CD4-positive, alpha-beta T cell (primary cell): ENCODE measurements at places on chromosomes 1 and 21.

- DNase-seq: no peak
Measured at GRCh38 chr1:32373996-32374592, 11.8 kb downstream of the TSSK3 start.

DNA sequence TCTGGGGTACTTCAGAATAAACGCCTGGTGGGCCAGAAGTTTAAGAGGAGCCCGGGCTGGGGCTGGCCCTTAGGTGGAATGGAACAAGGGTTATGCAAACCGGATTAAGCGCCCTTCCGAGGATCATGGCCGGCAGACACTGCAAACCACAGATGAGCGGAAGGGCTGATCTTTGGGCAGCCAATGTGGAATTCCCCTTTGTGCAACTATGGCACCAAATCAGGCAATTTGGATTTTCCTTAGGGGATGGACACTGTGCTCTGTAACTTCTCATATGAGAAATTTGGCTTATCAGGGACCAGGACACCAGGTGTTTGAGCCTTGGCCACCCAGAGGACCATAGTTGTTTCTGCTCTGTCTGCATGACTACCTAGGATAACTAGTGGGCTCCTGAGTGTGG, 5.7 kb upstream of the IL10 start:
- no peak for DNase-seq

DNA sequence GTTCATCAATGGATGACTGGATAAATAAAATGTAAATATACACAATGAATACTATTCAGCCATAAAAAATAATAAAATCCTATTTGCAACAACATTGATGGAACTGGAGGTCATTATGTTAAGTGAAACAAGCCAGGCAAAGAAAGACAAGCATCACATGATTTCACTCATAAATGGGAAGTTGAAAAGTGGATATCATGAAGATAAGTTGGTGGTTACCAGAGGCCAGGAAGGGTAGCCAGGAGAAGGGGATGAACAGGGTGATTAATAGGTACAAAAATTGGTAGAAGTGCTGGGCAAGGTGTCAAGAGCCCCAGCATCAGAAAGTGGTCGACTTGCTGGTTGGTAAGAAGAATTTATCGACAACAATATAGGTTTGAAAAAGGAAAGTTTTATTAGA, 1.3 kb upstream of the PARK7 start:
- no peak for DNase-seq

DNA sequence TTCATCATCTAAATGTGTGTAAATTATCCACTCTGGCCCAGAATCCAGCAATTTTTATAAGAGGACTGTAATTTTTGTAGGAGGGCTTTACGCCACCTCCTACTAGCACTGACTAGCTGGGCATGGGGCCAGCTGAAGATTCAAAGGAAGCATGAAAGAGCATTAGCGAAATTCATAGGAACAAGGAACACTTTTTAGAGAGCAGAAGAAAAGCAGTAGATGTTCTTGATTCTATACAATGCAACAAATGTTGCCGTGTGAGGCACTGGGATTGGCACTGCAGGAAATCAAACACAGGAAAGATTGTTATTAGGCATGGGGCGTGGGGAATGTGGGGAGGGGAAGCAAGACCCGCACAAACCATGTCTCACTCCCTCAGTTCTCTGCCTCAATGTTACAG, 58.4 kb upstream of the PARP1 start:
- no peak for DNase-seq

GRCh38 chr21:34882719-34883131, 166.4 kb downstream of the RUNX1 start:
- DNase-seq: no peak

DNA sequence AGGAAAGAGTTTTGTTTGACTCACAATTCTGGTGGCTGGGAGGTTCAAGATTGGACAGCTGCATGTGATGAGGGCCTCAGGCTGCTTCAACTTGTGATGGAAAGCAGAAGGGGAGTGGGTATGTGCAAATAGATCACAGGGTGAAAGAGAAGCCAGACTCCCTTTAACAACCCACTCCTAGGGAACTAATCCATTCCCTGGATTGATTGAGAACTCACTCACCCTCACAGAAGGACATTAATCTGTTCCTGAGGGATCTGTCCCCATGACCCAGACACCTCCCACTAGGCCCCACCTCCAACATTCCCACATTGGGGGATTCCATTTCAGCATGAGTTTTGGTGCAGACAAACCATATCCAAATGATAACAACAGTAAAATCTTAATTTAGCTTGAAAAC, 25.6 kb downstream of the UBE2T start:
- DNase-seq: no peak

- DNase-seq: no peak
Measured at GRCh38 chr1:29236712-29237128, 398 bp downstream of the PTPRU start.

GRCh38 chr1:165052936-165053335, 303.6 kb downstream of the LMX1A start:
- no peak for DNase-seq

DNA sequence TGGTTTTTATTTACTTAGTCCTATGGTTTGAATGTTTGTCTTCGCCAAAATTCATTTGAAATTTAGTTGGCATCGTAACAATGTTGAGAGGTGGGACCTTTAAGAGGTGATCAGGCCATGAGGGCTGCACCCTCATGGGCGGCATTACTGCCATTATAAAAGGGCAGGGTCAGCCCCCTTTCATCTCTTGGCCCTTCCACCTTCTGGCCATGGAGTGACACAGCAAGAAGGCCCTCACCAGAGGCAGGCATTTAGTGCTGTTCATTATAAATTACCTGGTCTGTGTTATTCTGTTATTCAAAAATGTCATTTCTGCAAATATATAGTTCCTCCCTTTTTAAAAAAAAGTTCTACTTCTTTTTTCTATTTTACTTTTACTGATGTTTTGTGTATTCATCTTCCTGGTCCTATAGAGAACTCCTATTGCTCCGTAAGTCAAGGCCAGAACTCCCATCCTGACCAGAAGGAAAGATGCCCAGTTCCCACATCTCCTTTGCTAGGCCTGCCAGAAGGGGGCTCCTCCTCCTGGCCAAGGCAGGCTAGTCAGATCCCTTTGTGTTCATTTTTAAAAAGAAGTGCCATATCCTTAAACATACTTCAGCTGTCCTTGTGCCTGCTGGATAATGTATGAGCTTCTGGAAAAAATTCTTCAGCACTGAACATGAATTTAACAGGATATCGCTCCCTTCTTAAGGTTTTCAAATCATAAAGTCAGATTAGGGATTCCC, 10.0 kb upstream of the LBR start:
- no peak for DNase-seq

DNA sequence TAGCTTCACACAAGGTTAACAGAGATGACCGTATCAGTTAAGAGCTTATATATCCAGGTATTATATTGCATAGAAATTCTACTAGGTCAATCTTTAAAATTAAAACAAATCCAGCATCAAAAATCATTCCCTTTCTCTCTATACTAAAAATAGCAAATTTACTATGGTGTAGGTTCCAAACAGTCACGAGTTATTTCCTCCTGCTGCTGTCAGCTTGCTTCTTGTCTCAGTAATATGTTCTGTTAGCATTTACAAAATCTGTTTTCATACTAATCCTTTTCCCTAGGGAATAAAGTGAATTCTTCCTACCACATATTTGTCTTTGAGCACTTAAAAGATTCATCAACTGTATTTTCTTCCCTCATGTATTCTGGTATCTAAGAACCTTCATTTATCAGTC, 2.5 kb downstream of the WDR26 start:
- no peak for DNase-seq

DNA sequence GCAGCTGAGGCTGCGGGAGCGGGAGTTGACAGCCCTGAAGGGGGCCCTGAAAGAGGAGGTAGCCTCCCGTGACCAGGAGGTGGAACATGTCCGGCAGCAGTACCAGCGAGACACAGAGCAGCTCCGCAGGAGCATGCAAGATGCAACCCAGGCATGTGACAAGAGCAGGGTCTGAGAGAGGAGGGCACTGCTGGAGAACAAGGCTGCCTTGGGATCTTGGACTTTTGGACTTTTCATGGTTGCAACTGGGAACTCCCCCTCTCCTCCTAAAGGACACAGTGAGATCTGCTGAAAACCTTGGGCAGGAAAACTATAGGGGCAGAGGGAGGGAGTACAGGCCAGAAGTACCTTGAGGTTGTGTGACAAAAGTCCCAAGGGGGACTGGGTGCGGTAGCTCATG, 13.5 kb downstream of the CGN start:
- no peak for DNase-seq

- peak; percentile 9 for DNase-seq
Measured at GRCh38 chr1:231931846-231932454, 305.4 kb downstream of the DISC1 start.

DNA sequence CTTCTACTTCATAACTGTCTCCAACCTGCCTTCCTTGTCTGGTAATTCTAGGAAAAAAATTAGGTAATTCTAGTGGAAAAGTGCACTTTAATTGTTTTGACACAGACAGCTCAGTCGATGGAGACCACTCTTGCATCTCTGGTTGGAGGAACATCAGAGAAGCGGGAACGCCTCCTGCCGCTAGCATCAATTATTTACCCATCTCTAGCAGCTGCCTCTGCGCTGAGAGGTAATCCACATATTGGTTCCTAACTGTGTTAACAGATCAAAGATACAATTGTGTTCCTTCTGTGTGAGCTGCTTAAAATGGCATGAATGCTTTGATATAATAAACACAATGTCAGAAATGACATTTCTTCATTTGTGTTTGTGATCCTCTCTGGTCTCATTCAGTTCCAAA, 33.3 kb downstream of the C2CD2 start:
- DNase-seq: no peak

DNA sequence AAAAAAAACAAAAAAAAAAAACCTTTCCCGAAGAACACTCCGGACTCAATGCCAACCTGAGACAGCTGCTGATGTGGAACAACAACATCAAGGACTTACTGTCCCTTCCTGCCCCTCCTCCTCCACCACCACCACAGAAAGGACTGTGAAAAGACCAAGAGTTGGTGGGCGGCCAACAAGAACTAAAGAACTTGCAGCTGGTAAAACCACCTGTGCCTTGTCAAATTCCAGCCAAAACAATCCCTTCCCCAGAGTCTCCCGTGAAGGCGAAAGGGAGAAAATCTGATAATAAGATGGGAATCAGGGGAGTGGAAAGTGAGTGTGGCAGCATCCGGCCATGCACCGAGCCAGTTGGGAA, 88.9 kb downstream of the PROX1 start:
- DNase-seq: no peak

DNA sequence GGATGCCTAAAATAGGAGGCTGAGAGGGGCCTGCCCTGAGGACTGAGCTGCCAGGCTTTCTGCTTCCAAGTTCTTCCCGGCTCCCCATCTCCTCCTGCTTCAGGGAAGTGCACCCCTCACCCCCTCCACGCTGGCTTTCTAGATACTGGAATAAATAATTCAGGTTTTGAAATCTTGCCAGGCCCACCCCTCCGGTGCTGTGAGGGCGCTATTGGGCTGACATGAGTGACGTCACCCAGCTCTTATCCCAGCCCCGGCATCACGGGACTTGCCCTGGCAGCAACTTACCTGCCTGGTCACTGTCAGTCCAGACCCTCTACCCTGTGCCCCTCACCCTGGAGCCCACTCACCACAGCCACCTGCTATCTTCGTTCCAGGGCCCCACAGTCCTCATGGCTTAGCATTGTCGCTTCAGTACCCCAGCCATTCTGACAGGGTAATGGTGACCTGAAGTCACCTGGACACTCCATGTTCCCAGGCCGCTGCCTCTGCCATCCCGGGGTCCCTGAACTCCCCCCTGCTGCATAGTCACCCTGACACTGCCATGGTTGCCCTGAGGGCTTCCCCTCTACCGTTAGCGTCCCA, 819 bp upstream of the GPR3 start:
- no peak for DNase-seq

DNA sequence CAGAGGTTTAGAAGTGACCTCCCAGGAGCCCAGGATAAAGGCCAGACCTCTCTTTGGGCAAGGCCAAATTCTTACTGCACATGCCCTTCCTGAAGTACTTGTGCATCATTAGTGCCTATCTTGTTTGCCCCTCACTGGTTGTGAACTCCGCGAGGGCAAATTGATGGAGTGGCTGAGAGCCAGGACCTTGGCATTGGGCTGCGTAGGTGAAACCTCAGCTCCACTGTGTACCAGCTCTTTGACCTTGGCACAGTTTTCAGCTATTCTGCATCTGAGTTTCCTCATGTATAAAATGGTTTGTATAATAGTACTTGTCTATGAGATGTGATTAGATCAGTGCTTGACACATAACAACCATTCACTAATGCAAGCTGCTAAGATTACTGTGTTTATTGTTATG, 11.5 kb downstream of the OTUD3 start:
- DNase-seq: no peak

- DNase-seq: no peak
Measured at GRCh38 chr21:34983680-34984086, 65.4 kb downstream of the RUNX1 start.

GRCh38 chr1:31901838-31902509, 36.2 kb downstream of the PTP4A2 start:
- DNase-seq: no peak

DNA sequence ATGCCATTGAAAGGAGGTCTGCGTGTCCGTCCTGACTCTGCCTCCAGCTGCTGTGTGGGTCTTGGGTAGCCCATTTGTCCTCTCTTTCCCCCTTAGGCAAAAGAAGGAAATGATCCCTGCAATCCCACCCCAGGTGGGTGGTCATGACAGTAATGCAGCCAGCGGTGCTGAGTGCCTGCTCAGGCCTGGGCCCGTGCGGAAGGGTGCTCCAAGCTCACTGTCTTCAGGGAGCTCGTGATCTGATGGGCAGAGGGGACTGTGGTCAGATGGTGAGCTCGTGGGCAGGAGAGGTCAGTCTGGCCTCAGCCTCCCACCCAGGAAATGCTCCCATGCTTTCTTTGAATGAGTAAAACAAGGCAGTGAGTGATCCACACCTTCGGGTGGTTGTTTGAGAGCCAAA, 35.3 kb upstream of the TTC4 start:
- DNase-seq: no peak

DNA sequence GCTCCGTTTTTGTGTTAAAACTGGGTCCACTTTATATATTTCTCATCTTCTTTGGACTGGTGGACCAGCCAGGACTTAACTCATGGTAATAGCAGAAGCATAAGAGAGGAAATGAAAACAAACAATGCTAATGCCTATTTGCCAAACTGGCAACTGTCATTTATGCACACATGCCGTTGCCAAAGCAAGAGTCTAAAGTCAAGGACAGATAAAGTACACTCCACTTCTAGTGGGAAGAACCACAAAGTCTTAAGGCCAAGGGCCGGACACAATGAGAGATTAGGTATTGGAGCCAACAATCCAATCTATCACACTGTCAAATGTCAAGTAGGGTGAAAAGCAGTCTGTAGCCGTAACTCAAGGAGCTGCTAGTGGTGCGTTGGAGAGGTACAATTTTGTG, 157.7 kb downstream of the LYPLAL1 start:
- no peak for DNase-seq

GRCh38 chr1:66335859-66336640, 197.9 kb upstream of the SGIP1 start:
- DNase-seq: peak; percentile 57

DNA sequence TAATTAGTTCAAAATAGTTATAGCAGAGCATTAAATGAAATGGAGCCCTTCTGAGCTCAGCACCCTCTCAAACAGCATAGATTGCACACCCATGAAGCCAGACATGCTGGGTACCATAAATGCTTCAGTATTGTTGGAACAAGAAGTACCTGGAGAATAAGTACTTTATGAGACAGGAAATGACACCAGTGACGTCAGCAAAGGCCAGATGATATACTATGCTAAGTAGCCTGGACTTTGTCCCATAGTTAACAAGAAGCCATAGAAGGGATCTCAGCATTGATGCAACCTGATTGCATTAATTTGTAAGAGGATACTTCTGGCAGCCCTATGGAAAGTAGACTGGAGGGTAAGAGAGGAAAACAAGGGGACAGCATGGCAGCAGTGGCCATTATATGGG, 16.3 kb upstream of the GADD45A start:
- DNase-seq: no peak
